CD4-positive, alpha-beta T cell treated with Interleukin-21 for 1 hour (primary cell): ENCODE measurements at places on chromosomes 6 and 20.

DNA sequence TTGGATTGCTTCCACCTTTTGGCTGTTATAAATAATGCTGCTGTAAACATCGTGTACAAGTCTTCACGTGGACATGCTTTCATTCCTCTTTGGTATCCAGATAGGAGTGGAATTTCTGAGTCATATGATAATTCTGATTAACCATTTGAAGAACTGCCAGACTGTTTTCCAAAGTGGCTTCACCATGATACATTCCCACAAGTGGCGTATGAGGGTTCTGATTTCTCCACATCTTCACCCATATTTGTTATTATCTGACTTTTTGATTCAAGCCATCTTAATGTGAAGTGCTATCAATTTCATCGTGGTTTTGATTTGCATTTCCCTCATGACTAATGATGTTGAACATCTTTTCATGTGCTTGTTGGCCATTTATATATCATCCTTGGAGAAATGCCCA lies 2.9 kb upstream of the SNRPB start:
- DNase-seq: no peak

GRCh38 chr6:49497304-49497703 lies 2.4 kb upstream of the GLYATL3 start:
- DNase-seq: no peak

DNA sequence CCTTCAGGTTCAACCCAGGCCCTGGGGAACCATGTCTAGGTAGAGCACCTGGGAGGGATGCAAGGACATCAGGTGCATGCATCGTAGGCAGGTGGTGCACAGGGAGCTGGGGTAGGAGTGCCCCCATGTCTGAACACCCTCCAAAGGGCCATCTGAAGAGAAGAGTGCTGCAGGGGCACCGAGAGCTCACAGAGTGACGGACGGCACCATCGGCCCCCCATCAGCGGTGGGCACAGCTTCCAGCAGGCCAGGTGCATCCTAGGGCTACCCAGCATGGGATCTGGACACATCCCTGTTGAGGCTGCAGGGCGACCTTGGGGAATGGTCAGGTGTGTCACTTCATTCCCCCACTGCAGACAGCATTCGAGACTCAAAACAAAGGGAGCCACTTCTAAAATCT lies 138.3 kb upstream of the CDH4 start:
- DNase-seq: no peak

- DNase-seq: no peak
These were observed 829.3 kb upstream of the CITED2 start for GRCh38 chr6:140203661-140204147.

DNA sequence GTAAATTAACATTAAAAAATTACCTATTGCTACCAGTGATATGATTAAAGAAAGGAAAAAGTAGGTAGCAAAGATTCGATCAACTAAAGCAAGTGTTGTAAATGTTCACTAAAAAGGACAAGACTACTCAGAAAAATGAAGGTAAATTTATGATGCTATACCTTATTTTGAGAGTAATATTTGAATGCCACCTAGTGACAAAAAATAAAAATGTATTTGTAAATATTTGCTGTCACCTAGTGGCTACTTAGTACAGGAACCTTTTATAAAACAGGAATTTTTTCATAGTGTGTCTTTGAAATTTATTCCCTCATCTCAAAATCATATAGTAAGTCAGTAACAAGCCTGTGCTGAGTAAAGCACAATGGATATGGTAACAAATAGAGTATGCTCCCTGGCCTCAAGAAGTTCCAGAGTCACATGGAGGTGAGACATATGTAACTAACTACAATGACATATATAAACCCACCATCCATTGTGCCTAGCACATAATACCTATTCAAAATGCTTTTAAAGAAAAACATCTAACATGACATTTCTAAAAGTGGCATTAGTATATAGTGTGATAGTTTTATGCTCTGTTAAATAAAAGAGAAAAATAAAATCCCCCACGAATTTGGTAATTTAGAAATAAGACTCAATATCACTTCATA lies 193.1 kb upstream of the SIM1 start:
- DNase-seq: peak; percentile 5

GRCh38 chr6:147245693-147246092 lies 41.5 kb downstream of the STXBP5 start:
- no peak for DNase-seq

- DNase-seq: no peak
These were observed 119.0 kb upstream of the ZNF184 start for GRCh38 chr6:27591699-27592480.

GRCh38 chr20:53579581-53580375 lies 13.9 kb downstream of the ZNF217 start:
- peak; percentile 61 for DNase-seq

DNA sequence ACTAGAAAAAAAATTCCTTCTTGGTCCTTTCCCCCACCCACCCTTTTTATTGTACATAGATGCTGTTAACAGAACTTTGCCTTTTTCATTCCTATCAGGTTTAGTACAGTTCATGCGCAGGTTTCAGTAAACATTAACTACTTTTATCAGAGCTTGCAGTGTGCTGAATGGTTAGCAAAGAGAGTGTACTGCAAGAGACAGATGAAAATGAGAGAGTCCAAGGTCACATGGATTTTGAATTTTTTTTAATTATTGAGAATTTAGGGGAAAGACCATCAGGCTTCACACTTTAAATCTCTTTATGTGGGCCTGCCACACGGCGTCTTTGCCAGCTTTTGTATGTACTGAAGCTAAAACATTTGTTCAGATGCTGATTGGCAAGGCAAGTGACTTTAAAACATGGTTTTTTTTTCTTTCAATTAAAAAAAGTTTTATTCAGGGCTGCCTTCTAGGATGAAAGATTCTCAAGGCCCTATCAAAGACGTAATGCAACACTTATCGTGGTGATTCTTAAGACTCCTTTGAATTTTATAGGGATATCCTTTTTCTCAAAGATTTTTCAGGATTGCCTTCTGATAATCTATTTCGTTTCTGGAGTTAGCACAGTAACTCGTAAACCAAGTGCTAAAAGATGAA lies 32.2 kb downstream of the RREB1 start:
- no peak for DNase-seq

GRCh38 chr6:46490425-46491200 lies 636 bp downstream of the RCAN2 start:
- no peak for DNase-seq

- no peak for DNase-seq
These were observed 280.5 kb upstream of the PRND start for GRCh38 chr20:4441191-4441590.

- no peak for DNase-seq
These were observed 64.6 kb downstream of the ZC2HC1B start for GRCh38 chr6:143928853-143929252.

DNA sequence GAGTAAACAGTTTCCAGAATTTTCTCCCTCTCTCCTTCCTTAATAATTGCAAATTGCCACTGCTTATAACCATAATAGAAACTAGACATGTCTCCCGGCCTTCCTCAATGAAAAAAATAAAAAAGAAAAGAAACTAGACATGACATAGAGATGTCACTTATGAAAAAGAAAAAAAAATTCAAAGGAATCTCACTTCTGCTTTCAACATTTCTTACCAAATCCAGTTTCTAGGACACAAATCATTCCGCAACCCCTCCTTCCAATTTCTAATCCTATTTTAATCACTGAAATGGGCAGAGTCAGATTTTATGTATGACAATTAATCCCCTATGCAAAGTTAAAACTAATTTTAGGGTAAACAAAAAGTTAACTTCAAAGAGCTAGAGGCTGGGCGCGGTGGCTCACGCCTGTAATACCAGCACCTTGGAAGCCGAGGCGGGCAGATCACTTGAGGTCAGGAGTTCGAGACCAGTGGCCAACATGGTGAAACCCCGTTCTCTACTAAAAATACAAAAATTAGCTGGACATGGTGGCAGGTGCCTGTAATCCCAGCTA lies 40.1 kb upstream of the EEF1A1 start:
- DNase-seq: no peak

DNA sequence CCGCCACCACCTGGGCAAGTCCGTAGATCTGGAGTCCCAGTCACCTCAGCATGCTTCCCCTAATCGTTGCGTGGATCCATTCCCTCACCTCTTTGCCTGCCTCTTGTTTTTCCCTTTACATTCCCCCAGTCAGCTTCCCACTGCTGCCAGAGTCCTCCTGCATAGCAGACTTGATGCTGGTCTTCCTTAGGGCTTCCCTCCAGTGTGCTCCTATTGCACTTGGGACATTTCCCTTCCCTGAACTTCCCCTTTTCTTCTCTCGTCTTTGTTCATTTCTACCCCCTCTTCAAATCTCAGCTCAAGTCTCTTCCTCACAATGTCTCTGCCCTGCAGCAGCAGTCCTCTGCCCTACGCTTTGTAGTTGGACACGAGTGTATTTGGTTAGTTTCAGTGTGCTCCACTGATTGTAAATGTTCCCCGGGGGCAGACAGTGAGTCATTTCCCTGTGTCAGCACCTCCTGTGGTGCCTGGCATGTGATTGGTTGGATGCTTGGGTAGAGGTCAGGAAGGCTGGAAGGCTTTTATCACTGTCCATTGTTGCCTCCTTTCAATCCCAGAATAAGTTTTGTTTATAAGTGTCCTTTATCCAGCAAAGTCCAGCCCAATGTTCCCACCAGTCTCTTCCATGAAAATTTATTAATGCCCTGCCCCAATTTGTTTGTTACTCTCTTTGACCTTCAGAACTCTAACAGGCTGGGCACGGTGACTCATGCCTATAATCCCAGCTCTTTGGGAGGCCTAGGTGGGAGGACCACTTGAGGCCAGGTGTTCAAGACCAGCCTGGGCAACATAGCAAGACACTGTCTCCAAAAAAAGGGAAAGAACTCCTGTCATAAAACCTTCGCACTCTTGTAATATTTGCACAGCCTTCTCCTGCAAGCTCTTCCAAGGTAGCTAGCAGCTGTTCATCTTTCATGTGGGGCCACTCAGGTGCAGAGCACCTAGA lies 38.3 kb downstream of the FAM120B start:
- no peak for DNase-seq

DNA sequence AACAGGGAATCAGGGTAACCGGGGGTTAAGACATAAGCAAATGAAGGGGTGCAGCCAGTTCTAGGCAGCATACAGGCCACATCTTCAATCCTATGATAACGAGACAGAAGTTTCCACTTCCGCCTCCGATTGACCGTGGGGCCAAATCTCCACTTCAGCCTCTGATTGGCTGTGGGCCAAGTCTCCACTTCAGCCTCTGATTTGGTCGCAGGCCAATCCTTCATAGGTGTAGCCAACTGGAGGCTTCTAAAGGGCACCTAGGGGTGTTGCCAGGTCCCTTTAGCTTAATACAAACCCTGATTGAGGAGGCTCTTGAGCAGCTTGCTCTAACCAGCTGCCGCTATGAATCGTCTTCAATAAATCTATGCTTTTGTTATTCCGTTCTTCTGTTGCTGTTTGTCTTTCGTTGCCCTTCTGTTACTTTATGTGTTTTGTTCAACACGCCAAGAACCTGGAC lies 2.1 kb upstream of the ERGIC3 start:
- DNase-seq: peak; percentile 17

DNA sequence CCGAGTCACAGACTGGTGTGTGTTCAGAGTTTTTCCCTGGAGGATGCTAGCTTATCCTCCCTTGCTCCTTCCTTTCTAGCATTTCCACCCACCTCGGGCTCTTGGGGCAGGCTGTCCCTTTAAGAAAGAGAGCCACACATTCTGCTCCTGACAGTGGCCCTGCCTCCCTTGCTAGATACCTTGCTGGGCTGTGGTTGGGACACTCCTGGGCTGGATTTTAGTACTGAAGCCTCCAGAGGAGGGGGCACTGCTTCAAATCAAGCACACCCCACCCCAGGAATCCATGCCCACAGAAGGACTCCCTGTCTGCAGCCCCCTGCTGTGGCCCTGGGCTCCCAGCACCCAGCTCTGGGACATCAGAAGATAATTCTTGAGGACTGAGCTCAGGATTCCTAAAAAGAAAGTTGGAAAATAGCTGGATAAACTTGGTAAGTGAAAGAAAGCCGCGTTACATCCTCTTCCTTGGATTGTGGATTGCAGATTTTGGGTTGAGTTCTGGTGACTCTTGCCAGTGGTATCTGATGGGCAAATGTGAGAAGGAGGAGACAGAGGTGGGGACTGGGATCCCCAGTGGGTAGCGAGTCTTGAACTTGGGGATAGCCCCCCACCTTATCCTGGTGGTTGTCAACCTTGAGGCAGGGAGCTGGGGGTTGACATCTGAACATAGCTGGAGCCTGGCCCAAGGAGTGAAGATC lies 29.0 kb downstream of the DAAM2 start:
- no peak for DNase-seq

DNA sequence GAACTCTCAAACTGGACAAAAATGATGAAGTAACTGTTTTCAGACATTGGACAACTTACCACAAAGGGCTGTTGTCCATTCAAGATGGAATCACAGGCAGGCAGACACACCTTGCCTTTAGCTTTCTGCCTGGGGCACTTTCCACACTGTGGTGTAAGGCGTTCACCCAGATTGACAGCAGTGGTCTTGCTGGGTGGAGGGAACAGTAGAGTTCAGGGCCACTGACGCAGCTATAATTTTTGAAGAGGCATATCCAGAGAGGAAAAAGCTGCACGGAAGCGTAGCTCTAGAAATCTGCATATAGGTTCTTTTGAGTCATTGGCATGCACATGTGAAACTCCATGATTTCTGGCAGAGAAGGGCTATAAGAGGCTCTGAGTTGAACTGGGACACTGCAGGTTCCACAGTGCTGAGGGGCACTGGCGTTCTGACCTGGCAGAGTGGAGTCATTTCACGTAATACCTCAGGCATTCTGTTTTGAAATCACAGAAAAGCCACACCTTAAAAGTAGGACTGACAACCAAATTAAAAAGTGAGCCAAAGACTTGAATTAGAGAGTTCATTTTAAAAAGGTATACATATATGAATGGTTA lies 105.0 kb upstream of the EDN1 start:
- no peak for DNase-seq

DNA sequence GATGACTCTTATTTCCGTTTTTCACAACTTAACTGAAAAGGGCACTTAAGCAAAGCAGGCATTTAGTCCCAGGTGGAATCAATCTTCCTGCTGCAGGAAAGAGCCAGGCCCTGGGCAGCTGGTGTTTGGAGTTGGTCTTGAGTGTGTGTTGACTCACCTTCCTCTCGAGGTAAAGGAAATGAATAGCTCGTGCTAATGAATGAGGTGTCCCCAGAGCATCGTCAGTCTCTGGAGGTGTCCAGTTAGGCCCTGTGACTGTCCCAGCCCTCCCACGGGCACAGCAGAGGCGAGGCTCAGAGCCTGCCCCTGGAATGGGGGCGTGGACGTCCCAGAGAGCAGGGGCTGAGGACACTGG lies 277.7 kb downstream of the NRN1 start:
- DNase-seq: no peak

GRCh38 chr6:235763-236360 lies 56.4 kb upstream of the DUSP22 start:
- DNase-seq: peak; percentile 76
